ENCODE measurements at places on chromosomes 1 and 21.

DNA sequence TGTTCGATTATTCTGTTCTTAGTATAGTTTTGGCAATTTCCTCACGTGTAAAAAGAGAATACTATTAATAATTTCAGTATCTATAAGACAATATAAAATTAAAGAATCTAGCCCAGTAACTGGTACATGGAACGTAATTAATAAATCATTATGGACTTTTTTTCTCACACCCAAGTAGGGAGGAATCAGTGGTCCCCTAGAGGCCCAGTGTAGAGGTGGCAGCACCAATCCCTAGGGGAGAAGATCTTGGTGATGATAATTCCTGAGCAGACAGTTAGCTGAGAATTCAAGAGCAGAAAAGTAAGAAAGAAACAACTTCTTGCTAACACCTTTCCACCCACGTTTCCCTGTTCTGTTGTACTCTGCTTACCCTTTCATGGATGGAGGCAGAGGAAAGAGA is 19.7 kb upstream of the SELE start:
- DNase-seq, result no peak

GRCh38 chr1:119147661-119148090 is 7.2 kb upstream of the WARS2 start:
- DNase-seq, result no peak

- DNase-seq, result no peak
These were observed 119.5 kb downstream of the HIVEP3 start for GRCh38 chr1:41799205-41799604.

GRCh38 chr1:25550683-25551310 is 7.4 kb downstream of the LDLRAP1 start:
- DNase-seq, result no peak

- DNase-seq, result no peak
These were observed 10.4 kb upstream of the GJA8 start for GRCh38 chr1:147892216-147892615.

- DNase-seq, result no peak
These were observed 42.1 kb upstream of the NEGR1 start for GRCh38 chr1:72324451-72324850.

GRCh38 chr21:25756190-25756932 is 21.6 kb downstream of the GABPA start:
- no peak for DNase-seq

- DNase-seq, result no peak
These were observed 13.2 kb upstream of the MFN2 start for GRCh38 chr1:11967028-11967547.

- DNase-seq, result no peak
These were observed 52.0 kb downstream of the CD2 start for GRCh38 chr1:116806245-116806644.

DNA sequence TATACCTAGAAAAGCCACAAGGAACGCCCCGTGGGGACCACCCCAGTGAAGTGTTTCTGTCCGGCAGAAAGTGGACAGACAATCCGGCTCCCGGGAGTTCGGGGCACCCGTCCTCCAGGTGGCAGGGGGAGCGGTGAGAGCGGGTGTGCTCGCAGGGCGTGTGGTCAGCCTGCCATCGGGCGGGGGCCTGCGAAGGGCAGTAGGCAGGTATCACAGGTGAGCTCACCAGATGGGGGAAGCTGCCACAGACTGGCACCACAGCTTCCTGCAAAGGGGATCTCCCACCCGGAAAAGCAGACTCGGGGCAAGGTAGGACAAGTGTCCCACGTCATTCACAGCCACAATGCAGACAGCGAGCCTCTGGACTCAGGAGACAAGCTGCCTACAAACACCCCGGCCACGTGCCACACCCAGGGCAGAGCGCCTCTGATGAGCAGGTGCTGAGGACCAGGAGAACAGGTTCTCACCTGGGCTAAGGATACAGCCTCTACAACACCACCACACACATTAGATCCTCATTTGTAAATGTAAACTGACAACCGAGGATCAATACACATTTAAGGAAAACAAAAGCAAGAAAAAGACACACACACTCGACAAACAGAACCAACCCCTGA is 36.4 kb downstream of the VPS26C start:
- DNase-seq, result no peak

- DNase-seq, result no peak
These were observed 105.9 kb upstream of the SLC45A1 start for GRCh38 chr1:8211883-8212579.

GRCh38 chr1:53116933-53117600 is 25.4 kb downstream of the SLC1A7 start:
- no peak for DNase-seq

- no peak for DNase-seq
These were observed 439.4 kb downstream of the CAMTA1 start for GRCh38 chr1:7224644-7225043.

DNA sequence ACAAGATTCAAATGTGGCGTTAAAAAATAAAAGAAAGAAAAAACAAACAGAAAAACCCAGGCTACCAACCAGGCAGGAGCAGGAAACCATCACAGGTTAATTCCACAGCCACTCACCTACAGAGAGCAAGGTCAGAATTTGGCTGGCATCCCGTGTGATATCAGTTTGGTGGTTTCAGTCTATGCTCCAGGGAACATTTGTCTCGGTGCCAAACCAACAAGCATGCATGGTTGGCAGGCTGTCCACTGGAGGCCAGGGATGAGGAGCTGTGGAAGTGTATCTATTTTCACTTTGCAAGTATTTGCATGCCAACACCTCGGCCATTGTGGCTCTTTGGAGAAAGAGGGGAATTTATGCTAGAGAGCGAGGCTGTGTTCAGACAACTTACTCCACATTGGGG is 53.1 kb upstream of the PROX1 start:
- no peak for DNase-seq

- no peak for DNase-seq
These were observed 33.2 kb downstream of the WNT3A start for GRCh38 chr1:228039986-228040385.

Data from liver (tissue), 10 donors.